ENCODE measurements at places on chromosomes 3 and 15.

DNA sequence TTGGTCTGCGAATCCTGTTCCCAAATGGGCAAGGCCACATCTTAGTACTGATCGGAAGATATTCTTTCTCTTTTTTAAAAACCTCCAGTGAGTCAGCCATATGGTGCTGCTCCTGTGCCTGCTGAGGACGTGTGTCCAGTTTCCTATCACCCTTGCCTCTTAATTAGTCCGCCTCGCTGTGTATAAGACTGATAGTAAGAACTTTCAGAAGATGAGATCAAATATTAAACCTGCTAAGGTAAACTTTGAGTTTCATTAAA, 612 bp downstream of the UBA5 start:
- DNase-seq: no peak

- DNase-seq: no peak
These were observed 210.5 kb downstream of the GABRB3 start for GRCh38 chr15:26562336-26562735.

- DNase-seq: no peak
These were observed 23.3 kb downstream of the CFAP161 start for GRCh38 chr15:81157195-81157938.

DNA sequence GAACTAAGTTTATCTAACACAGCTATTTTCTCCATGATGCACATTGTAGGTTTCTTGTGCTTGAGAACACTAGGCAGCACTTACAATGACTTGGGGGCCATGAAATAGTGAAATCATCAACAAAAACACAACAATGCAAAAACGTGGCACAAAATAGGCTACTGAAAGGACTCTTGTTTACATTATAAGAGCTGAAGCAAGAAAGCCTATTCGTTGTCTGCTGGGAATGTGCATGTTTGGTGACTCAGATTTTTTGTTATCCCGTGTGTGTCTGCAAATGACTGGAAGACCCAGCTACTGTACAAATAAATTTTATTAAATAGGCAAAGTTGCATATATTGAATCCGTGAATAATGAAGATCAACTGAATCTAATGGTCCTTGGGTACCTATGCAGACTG, 85.0 kb downstream of the TCF12 start:
- DNase-seq: no peak

DNA sequence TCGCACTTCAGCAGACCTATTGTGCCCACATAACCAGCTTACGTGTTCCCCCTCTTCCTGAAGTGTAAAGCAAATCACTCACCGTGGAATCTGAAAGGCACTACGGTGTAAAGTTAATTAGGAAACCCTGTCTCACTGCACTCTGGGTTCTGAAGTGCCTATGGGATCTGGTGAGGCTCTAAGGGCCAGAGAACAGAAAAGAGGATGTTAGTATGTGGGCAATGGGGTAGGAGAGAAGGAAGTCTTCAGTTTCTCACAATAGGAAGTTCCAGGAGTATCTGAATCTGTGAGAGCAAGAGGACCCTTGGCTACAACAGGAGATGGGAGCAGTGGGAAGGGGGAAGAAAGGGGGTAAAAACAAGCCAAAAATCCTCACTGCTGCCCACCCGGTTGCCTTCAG, 71.4 kb downstream of the ITGB5 start:
- DNase-seq: no peak

DNA sequence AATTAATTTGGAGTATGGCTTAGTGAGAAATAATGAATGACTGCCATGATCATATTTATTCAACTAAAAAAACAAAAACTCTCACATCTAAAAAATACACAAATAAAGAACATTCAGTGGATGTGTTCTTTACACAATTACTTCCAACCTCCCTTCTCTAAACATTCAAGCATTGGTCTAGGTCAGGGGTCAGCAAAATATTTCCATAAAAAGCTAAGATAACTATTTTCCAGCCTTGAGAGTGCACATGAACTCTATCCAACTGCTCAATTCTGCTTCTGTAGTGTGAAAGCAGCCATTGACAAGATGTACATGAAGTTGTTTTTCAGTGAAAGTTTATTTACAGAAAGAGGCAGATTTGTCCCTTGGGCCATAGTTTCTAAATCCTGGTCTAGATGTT, 406.3 kb downstream of the MAGI1 start:
- DNase-seq: no peak

DNA sequence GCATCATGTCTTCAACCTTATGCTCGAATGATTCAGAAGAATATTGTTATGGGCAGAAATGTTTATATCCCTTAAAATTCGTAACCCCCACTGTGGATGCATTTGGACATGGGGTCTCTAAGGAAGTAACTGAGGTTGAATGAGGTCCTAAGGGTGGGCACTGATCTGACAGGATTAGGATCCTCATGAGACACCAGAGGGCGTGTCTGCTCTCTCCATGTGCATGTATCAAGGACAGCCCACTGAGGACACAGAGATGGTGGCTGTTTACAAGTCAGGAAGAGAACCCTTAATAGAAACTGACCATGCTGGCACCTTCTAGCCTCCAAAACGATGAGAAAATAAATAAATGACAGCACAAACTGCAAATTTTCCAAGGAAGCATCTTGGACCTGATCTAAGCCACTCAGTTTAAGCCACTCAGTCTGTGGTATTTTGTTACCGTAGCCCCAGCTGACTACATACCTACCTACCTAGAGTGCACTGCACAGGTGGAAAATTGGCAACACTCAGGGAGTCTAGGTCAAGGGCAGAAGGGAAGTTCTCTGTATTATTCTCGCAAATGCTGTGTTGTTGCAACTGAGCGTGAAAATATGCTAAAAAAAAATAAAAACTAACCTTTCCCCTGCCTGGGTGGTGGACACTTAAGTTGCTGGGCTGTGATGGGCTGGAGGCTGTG, 126.6 kb downstream of the TJP1 start:
- DNase-seq: no peak
